ENCODE measurements at places on chromosomes 5 and 9.

DNA sequence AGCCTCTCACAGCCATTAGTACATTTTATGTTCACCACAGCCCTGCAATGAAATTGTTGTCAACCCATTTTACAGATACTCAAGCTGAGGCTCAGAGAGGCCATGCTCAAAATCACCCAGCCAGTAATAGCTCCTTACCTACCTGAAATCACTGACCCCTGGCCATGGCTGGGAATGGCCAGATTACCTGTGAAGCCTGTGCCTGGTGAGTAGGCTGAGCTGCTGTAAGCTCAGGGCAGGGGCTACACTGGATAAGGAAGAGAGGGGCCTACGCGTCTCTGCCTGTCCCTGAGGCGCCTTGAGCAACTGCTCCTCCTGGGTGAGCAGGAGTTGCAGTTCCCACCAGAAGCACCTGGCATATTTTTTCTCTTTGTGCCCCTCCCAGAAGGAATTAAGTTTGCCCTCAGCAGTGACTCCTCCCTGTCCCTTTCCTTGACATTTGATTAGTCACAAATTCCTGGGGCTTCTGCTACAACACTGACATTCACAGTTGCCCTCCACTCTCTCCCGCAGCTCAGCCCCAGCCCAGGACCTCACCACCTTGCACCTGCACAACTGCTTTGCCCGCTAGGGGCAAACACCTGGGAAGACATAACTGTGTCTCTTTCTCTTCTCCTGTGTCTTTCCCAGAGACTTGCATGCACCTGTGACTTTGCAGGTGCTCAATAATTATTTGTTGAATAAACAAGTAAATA, 5.7 kb downstream of the CLTB start:
- DNase-seq: no peak

DNA sequence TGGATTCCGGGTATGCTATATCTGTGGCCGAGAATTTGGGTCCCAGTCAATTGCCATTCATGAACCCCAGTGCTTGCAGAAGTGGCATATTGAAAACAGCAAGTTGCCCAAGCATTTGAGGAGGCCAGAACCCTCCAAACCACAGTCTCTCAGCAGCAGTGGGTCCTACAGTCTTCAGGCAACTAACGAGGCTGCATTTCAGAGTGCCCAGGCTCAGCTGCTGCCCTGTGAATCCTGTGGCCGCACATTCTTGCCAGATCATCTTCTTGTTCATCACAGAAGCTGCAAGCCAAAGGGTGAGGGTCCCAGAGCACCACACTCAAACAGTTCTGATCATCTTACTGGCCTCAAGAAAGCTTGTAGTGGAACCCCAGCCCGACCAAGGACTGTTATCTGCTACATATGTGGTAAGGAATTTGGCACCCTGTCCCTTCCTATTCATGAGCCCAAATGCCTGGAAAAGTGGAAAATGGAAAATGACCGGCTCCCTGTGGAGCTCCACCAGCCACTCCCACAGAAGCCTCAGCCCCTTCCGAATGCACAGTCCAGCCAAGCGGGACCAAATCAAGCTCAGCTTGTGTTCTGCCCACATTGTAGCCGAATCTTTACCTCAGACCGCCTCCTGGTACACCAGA, 23.0 kb downstream of the ZNF474 start:
- no peak for DNase-seq

DNA sequence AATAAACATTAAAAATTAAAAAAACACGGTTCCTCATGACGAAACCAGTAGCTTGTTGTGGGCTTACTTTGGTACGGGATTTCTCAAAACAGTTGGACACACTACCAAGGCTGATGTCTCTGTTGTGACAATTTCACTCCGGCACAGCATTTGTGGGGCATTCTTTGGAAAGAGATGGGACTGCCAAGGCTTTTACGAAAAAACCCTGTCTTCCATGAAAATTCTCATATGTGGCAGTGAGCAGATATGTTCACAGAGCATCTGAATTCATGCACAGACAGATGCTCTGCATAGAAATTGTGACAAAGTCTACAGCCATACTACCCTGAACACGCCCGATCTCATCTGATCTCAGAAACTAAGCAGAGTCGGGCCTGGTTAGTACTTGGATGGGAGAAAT, 17.8 kb upstream of the SHROOM1 start:
- DNase-seq: no peak

GRCh38 chr9:35656831-35657545, 831 bp downstream of the RMRP start:
- no peak for DNase-seq
